ENCODE measurements at places on chromosomes 4 and X. TPM values are rescaled to one million over a fixed set of nuclear protein-coding genes. Genes with fewer than 3 reads are reported as not detected.

Gene FAM47C
- total RNA-seq: not detected

Gene MMRN1
- not detected for total RNA-seq

Gene ADH1A
- total RNA-seq: not detected

DNA sequence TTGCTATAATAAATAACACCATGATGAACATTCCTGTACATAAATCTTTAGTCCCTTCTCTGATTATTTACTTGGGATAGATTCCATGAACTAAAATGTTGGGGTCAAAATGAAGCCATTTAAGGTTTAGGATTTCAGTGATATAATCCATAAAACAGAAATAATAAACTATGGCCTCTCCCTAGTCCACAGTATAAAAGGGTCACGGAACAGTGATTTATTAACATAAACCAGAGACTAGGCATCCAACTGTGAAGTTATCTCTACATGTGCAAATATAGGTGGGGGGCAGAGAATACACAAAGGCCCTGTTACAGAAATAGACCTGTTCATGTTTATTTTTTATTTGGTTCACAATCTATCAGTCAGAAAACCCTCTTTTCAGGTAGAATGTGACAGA, 499.1 kb upstream of the SLIT2 start:
- DNase-seq: no peak

DNA sequence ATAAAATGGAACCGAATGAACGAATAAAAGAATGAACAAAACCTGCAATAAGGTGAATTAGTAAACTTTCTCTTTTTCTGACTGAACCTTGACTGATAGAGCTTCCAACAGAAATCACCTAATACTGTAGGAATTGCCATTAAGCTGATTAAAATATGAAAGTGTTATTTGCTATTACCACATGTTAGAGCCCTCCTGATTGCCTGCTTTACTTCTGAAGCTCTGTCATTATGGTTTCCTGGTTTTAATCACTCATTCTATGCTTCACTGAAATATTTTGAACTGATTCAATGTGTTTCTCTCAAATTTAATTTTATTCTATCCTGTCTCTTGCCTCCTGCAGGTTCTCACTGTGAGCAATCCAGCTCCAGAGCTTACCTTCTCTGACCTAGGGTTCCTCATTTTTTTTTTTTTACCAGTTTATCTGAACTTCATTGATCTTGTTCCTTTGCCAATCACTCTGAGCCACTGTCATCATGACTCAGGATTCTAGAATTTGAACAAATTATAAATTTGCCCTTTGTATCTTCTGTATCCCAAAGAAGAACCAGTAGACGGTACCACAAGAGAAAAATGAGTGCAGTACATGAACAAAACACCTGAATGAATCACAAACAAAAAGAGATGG, 48.1 kb upstream of the UGT2B15 start:
- no peak for DNase-seq

DNA sequence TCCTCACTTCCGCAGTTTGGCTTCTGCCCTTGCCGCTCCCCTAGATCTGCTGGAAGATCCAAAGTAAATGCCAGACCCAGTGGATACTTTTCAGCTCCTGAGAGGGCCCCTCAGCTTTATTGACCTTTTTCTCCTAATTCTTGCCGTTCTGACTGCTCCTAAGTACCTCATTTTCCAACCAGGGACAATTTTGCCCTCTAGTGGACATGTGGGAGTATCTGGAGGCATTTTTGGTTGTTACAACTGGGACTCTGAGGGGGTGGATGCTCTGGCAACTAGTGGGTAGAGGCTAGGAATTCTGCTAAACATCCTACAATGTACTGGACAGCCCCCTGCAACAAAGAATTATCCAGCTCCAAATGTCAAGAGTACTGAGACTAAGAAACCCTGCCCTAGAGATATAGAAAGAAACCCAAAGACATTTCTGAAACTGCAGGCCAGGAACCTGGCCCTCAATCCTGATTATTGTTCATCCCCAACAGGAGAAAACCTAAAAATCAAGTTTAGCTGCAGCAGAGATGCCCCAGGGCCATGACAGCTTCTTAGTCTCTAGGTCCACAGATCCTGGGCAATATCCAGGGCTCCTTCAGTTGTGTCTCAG, 3.4 kb downstream of the TEX13B start:
- DNase-seq: no peak

- DNase-seq: no peak
These were observed 157.3 kb upstream of the RAPGEF2 start for GRCh38 chr4:158945529-158946108.

DNA sequence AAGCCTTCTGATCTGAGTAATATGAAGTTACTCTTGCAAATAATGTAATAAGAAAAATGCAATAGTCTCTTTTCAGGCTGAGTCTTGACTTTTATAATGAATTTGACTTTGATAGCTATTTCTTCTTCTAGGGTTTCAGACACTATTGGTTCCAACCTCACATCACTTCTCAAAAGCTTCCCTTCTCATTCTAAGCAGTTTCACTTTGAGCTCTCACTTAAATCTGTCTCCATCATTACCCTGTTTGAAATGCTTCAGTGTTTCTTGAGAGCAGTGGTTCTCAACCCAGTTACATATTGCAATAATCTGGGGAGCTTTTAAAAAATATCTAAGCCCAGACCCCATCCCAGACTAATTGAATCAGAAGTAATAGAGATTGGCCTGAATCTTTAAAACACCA, 40.5 kb upstream of the BMP2K start:
- no peak for DNase-seq

DNA sequence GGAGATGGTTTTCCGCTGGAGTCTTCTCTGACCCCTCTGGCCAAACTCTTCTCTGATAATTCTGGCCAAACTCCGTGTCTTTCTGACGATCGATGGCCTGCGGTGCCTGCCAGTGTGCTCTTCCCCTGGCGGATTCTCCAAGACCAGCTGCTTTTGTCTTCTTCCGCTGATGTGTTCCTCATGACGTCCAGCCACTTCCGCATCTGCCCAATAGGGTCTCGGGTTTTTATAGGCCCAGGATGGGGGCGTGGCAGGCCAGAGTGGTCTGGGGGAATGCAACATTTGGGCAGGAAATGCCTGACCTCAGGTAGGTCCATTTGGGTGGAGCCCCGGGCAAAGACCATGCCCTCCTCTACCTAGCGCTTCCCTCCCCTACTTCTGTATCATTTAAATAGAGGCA, 1542.1 kb downstream of the STIM2 start:
- no peak for DNase-seq
